GM12878 (cell line): ENCODE measurements at places on chromosomes 2 and 18. TPM values are rescaled to one million over a fixed set of nuclear protein-coding genes. Genes with fewer than 3 reads are reported as not detected.

PID1 gene
- not detected in 2 replicates for total RNA-seq

GDF7 gene
- 0.05 and 0.08 TPM in 2 replicates for total RNA-seq

C2orf15 gene
- total RNA-seq, result 1.1 and 1.5 TPM in 2 replicates

UGT1A10 gene
- 0.11 TPM in 1 of 2 replicates, not detected in the other for total RNA-seq

MCFD2 gene
- 41.7 and 43.5 TPM in 2 replicates for total RNA-seq

RGPD4 gene
- not detected in 2 replicates for total RNA-seq

TLX2 gene
- 5.3 and 5.5 TPM in 2 replicates for total RNA-seq

TTN gene
- total RNA-seq, result 7.5 and 9.0 TPM in 2 replicates

DNA sequence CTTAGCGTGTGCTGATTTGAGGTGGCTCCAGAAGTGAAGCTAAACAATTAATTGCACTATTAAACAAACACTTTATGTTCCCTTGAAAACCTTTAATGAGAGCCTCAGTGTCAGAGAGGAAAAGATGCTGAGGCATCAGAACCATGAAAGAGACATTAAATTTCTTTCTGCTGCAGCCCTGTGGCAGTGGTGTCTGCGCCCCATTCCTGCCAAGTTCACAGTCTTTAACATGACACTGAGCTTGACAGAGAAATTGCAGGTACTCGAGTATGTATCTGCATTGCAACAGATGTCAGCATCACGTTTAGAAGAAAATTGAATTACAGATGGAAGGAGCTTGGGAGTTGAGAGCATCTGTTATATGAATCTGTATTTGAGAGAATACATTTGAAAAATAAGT, 111.3 kb upstream of the CREB1 start:
- no peaks in the 10 kb centered on the region for H3K27me3 ChIP-seq
- H3K27ac ChIP-seq, result no peak overlapping the region
- no peak for DNase-seq
- no peaks in the 10 kb centered on the region for H3K36me3 ChIP-seq
- H3K4me3 ChIP-seq, result no peak overlapping the region

DNA sequence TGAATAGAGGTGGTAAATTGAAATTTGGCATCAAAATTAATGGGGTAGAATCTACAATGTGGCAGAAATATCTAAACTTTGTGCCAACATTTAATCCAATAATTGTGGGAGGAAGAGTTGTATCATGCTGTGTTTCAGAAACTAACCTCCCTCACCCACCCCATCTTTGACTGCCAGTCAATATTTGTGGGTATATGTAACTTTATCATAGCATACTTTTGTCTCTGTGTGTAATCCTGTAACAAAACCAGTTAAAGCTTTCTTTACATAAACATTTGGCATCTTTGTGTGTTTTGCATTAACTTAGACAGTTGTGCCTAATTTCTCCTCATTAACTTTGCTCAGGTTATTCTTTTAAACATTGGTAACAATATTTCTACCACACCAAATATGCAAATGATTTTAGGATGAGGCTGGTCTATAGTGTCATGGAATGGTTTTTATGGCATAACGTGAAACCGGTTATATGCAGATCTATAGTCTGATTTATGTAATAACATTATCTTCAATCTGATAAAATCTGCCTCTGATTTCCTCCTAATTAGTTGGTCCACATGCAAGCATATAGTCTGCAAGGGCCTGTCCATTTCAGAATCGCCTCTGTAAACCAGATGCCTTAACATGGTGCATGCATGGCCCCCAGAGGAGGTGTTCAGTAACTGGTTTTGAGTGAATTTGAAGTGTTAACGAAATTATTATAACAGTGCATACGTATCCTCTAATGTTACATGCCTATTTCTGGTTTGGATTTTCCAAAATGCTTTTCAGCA, 84.3 kb downstream of the ACSL3 start:
- no peak overlapping the region for H3K4me3 ChIP-seq
- no peak for DNase-seq
- no peak overlapping the region for H3K27ac ChIP-seq
- peaks cover 7% of the 10 kb centered on the region; the same call in 1 of the 2 replicates for H3K4me1 ChIP-seq
- no peaks in the 10 kb centered on the region for H3K27me3 ChIP-seq
- H3K36me3 ChIP-seq, result peaks cover 6% of the 10 kb centered on the region; the same call in 1 of the 2 replicates

- H3K27ac ChIP-seq, result no peak overlapping the region
- DNase-seq, result no peak
- peaks cover 16% of the 10 kb centered on the region for H3K4me1 ChIP-seq
- H3K27me3 ChIP-seq, result no peaks in the 10 kb centered on the region
Observed at GRCh38 chr2:136005462-136006196, 20.2 kb upstream of the DARS1 start.

GRCh38 chr2:101658387-101658786, 39.1 kb upstream of the MAP4K4 start:
- H3K27ac ChIP-seq, result no peak overlapping the region
- H3K36me3 ChIP-seq, result no peaks in the 10 kb centered on the region
- no peaks in the 10 kb centered on the region for H3K27me3 ChIP-seq
- H3K4me1 ChIP-seq, result no peaks in the 10 kb centered on the region
- no peak for DNase-seq
- H3K4me3 ChIP-seq, result no peak overlapping the region

DNA sequence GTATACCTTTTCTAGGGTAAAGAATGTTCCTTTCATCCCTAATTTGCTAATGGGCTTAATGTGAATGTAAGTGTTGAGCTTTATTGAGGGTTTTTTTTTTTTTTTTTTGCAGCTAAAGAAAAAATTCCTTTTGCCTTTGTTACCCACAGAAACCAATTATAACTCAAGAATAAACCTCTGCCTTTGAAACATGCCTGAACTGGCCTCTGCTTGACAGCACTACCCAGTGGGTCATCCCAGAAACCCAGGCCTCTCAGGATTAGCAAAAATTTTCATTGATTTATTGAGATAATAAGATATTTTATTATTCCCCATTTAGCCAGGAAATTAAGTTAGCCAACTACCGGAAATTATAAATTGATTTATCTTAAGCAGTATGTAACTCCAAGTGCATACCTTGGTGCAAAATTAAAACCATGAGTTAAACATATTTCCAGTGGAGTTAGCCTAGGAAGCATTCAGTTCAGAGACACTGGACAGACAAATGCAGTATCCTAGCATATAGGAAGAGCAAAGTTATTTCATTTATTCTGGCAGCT, 67.0 kb upstream of the RASGRP3 start:
- no peak overlapping the region for H3K4me3 ChIP-seq
- no peak for DNase-seq
- no peak overlapping the region for H3K27ac ChIP-seq

GRCh38 chr18:33664241-33664874, 86.3 kb downstream of the ASXL3 start:
- no peak overlapping the region for H3K27ac ChIP-seq
- H3K36me3 ChIP-seq, result no peaks in the 10 kb centered on the region
- no peak overlapping the region for H3K4me3 ChIP-seq
- no peaks in the 10 kb centered on the region; the same call in 1 of the 2 replicates for H3K27me3 ChIP-seq
- H3K4me1 ChIP-seq, result no peaks in the 10 kb centered on the region
- no peak for DNase-seq
